NCI-H524 treated with DMSO at 0.1 percent for 48 hours (cell line): ENCODE measurements at places on chromosomes 16 and 17.

GRCh38 chr17:62616993-62617893 lies 10.2 kb upstream of the MRC2 start:
- no peak for DNase-seq

GRCh38 chr16:77786186-77786847 lies 2.0 kb upstream of the VAT1L start:
- DNase-seq, result no peak

DNA sequence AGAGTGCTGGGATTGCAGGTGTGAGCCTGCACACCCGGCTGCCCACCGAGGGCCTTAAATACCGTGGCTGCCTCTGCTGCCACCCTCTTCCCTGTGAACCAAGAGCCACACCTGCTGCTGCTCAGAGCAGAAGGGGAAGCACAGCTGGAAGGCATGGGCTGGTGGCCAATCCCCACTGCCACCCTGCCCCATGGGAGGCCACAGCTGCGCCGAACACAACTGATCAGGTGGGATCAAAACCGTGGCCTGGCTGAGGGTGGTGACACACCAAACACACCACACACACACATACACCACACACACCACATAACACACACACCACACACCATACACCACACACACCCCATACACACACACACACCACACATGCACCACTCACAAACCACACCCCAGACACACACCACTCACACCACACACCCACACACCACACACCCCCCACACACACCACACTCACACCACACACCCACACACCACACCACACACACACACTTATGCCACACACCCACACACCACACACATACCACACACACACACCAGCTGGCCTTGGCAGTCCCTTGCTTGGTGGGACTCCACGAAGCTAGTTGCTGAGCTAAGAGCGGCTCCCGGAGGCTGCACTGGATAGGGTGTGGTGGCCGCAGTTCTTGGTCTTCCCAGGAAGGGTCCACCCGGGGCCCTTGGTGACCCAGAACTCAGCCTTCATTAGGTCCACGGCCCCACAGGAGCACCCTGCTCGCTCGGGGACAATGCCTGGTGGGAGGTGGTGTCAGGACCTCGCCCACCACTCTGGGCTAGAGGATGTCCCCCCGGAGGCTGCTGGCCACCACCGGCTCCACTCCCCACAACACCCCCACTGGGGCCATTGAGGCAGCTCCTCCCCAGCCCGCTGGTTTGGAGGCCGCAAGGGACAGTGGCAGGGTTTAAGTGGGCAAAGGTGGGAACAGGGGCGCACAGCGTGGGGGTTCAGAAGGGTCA lies 14.9 kb downstream of the CEP131 start:
- no peak for DNase-seq

DNA sequence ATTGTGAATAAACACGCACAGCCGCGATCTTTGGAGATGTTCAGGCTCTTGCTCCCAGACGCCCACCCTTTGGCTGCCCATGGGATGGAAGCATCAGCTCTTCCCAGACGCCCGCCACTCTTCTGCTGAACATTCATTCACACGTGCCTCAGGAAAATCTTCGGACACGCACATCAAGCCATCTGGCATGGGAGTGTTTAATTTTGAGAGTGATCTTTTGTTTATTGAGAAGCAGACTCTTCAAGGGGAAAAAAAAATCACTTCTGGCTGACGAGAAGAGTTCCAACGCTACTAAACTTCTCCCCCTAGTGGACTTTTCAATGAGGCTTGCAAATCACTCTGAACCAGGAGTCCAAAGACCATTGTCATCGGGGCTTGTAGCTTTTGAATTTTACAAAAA lies 62.0 kb upstream of the NUDT7 start:
- DNase-seq, result peak; percentile 85

DNA sequence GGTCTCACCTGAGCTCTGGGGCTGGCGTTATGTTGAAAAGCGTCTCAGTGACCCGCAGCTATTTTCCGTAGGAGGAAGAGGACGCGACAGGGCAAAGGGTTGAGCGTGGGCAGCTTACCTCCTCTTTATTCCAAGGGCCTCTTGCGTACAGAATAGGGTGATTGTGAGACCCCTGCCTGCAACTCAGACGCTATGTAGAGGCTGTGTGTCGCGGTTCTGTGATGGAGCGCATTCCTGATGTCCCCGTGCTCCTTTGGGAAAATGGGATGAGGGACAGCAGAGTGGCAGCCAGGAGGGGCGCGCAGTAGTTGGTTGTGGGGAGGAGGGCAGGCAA lies 531 bp upstream of the CDH8 start:
- DNase-seq, result no peak

- DNase-seq, result no peak
These were observed 73.7 kb downstream of the RPTOR start for GRCh38 chr17:80618304-80618703.

DNA sequence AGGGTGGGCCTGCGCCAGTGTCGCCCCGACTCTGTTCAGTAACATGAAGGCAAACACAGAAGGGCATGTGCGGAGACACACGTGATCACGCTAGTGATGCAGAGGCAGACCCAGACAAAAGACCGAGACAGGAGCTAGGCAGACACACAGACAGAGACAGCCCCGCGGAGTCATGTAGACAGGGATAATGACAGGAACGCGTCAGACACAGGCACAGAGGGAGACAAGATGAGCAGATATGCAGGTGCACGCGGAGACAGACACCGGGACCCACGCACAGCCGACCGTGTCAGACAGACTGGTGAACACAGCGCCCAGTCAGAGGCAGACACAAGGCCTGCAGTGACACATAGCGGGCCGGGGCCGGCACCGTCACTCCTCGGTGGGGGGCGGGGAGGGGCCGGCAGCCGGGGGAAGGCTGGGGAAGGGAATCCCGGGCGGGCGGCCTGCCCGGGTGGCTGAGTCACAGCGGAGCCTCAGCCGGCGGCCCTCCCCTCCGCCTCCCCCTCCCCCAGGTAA lies 7.4 kb downstream of the KDM6B start:
- DNase-seq, result no peak

GRCh38 chr16:20323591-20324117 lies 3.7 kb downstream of the GP2 start:
- no peak for DNase-seq

- no peak for DNase-seq
These were observed 13.8 kb downstream of the STXBP4 start for GRCh38 chr17:54982399-54982798.

DNA sequence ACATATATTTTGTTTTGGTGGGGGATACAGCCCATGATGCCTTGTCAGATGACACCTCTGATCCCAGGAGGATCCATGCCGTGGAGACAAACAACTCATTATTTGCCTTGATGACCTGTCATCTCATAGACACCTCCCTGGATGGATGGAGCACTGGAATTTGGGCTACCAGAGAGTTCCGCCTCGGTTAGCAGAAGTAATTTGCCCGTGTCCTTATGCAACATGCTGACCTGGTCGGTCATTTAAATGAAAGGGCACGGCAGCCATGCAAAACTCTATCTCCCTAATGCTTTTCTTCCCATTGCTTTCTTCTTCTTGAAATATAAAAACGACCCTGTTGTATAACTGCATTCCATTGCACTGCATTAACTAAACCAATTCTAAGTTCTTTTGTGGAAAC lies 145.3 kb downstream of the GRIN2A start:
- DNase-seq, result no peak

DNA sequence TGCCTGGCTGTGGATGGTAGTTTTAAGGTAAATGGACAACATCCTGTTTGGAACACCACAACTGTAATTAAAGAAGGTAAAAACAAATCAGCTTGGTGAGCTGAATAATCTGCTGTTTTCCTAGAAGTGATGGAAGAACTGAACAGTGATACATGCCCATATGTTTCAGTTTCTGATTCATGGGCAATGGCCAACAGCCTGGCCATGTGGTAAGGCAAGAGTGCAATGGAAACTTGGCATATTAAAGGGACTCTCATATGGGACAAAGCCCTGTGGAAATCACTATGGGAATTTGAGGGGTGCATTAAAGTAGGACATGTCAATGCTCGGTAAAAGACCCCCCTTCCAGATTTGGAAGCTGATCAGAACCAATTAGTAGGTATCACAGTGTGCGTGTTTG lies 37.8 kb downstream of the IKZF3 start:
- DNase-seq, result no peak

GRCh38 chr17:74190154-74190553 lies 13.3 kb upstream of the RPL38 start:
- peak; percentile 68 for DNase-seq
